ENCODE measurements at places on chromosomes 7 and 10. TPM values are rescaled to one million over a fixed set of nuclear protein-coding genes. Genes with fewer than 3 reads are reported as not detected.

The AKR1C8 gene
- not detected for total RNA-seq

GRCh38 chr10:8992009-8992408 lies 937.5 kb downstream of the GATA3 start:
- H3K4me3 ChIP-seq, result no peak overlapping the region
- no peaks in the 10 kb centered on the region for H3K36me3 ChIP-seq
- no peaks in the 10 kb centered on the region for H3K4me1 ChIP-seq

DNA sequence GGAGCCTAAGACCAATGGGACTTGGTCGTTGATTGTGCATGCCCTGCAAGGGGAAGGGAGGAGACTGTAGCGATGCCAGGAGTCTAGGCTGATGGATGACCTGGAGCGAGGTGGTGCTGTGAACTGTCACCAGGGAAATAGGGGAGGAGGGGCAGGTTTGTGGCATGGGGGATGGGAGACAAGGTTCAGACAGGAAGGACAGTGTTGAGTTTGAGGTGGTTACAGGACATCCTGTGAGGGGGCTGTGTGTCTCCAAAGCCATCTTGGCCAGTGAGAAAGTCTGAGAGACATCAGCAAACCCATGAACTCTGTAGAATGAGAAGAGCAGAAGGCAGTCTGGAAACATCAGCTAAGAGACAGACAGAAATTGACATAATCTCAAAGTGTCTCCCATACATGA lies 38.5 kb upstream of the KDM7A start:
- DNase-seq, result no peak
- no peak overlapping the region for H3K27ac ChIP-seq
- no peaks in the 10 kb centered on the region for H3K4me1 ChIP-seq
- H3K27me3 ChIP-seq, result no peaks in the 10 kb centered on the region
- no peak overlapping the region for H3K4me3 ChIP-seq

DNA sequence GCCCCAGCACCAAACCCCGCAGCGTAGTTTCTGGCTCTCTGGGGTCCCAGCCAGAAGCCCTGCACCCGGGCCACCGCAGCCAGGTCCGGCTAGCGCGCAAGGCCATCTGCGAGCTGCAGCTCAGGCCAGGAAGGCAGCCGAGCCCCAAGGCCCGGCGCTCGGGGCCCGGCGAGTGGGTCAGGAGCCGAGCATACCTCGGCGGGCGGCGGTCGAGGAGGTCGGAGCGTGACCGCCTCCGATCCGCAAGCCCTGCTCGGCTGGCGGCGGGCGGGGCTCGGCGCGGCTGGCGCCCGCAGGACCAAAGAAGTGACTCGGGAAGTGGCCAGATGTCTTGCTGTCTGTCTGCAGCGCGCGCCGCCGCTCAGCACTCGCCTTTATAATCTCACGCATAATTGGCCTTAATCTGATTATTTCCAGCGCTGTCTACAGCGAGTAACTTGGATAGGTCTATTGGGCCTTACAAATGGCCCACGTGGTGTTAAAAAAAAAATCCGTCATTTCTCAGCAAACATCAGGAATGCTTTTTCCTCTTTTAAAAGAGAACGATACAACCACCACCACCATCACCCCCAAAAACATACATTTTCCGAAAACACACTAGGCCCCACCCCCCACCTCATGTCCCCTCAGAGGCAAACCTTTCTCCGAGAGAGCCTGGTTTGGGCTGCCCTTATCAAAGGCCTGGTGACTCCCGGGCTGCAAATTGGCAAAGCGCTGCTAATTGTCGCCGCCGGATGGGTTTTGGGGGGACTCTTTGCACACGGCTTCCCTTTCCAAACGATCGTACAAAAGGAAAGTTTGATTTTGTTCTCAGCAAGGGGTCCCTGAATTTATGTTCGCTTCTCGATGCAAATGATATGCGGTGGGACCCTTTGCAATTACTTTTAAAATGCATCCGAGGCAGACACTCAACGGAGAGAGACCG lies at the start of gene DRGX:
TSS of gene DRGX (minus strand) at position 349 of the 925 bp plus-strand sequence. CDS start 649 bp downstream, outside the sequence.
- no peak within 1 kb of the TSS for H3K27ac ChIP-seq
- no peak for DNase-seq
- H3K36me3 ChIP-seq, result no peaks in the 10 kb centered on the region
- H3K27me3 ChIP-seq, result peaks cover 65% of the 10 kb centered on the region

DNA sequence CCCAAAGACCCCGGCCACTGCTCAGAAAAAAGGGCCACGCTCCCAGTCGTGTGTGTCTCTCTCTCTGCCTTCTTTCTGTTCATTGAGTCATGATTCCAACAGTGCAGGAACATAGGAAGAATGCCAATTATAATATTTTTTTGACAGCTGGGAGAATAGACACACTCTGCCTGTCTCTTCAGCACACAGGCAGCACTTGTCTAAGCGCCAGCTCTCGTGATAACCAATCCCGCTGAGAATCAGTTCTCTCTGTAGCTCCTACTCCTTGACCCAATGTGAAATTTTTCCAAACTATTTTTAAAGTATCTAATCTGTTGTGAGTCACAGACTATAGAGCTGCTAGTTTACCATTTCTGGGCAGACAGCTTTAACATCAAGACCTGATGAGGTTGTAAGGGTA lies 145.7 kb upstream of the RHEB start:
- no peaks in the 10 kb centered on the region for H3K36me3 ChIP-seq
- no peaks in the 10 kb centered on the region for H3K4me1 ChIP-seq
- DNase-seq, result peak; percentile 57

The NEUROD6 gene
- total RNA-seq, result not detected

DNA sequence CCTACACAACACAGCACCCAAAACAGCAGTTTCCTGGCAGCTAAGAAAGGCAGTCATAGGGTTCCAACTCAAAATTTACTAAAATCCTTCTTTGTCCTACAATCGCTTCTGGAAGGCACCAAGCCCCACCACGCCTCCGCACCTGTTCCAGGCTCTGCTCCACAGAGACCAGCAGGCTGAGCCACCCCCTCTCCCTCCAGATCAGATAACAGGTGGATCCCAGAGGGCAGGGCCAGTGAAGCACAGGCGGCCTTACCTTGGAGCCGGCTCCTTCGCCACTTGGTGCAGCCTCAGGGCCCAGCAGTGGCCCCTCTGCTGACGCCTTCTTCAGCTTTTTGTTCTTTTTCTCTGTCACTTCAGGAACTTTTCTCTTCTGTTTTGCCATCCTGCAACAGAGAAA lies 33.0 kb downstream of the ZFAND2A start:
- H3K27me3 ChIP-seq, result no peaks in the 10 kb centered on the region
- no peaks in the 10 kb centered on the region for H3K36me3 ChIP-seq
- peaks cover 14% of the 10 kb centered on the region for H3K4me1 ChIP-seq

GRCh38 chr10:103077491-103078308 lies 115.4 kb downstream of the NT5C2 start:
- no peak overlapping the region for H3K4me3 ChIP-seq
- peaks cover 28% of the 10 kb centered on the region for H3K36me3 ChIP-seq
- peak; percentile 15 for DNase-seq
- H3K27me3 ChIP-seq, result no peaks in the 10 kb centered on the region

The CYP3A7 gene
- total RNA-seq, result 3.0 TPM

DNA sequence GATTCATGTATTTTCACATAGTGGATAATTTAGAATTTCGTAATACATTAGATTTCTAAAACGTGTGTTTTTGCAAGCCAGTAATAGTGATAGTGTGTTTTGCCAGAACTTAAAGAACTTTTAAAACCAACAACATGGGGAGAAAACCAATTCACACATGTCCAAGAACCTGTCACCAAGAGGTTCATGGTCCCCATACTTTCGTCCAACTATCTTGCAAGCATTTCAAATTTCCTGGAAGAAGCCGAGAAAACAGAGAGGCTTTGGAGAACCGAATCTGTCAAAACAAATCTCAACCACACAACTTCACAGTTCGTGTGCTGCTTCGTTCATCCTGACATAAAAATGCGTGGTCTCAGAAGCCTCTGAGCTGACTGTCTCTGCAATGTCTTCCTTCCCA lies 31.9 kb downstream of the GFRA1 start:
- no peak for DNase-seq
- H3K4me1 ChIP-seq, result no peaks in the 10 kb centered on the region
- H3K27me3 ChIP-seq, result no peaks in the 10 kb centered on the region
- H3K36me3 ChIP-seq, result no peaks in the 10 kb centered on the region

GRCh38 chr7:139543801-139544603 lies 20.5 kb downstream of the CLEC2L start:
- no peak overlapping the region for H3K4me3 ChIP-seq
- H3K27ac ChIP-seq, result no peak overlapping the region
- peak; percentile 10 for DNase-seq
- H3K4me1 ChIP-seq, result no peaks in the 10 kb centered on the region
- H3K27me3 ChIP-seq, result no peaks in the 10 kb centered on the region

- H3K4me3 ChIP-seq, result peak within 1 kb of the TSS; percentile 41
- no peaks in the 10 kb centered on the region for H3K36me3 ChIP-seq
- no peaks in the 10 kb centered on the region for H3K4me1 ChIP-seq
- H3K27me3 ChIP-seq, result no peaks in the 10 kb centered on the region
- no peak within 1 kb of the TSS for H3K27ac ChIP-seq
Measured at GRCh38 chr7:129188372-129188891, at the start of gene SMO. Gene SMO (plus strand): TSS chr7:129188633. CDS start chr7:129189152, 519 bp downstream.

- no peak overlapping the region for H3K27ac ChIP-seq
- no peaks in the 10 kb centered on the region for H3K4me1 ChIP-seq
- H3K4me3 ChIP-seq, result no peak overlapping the region
- H3K36me3 ChIP-seq, result no peaks in the 10 kb centered on the region
- no peaks in the 10 kb centered on the region for H3K27me3 ChIP-seq
Measured at GRCh38 chr7:22094413-22095342, 149.0 kb upstream of the CDCA7L start.

GRCh38 chr7:20744954-20745446 lies 41.7 kb downstream of the SP8 start:
- no peaks in the 10 kb centered on the region for H3K27me3 ChIP-seq
- DNase-seq, result no peak
- no peak overlapping the region for H3K4me3 ChIP-seq
- no peak overlapping the region for H3K27ac ChIP-seq

DNA sequence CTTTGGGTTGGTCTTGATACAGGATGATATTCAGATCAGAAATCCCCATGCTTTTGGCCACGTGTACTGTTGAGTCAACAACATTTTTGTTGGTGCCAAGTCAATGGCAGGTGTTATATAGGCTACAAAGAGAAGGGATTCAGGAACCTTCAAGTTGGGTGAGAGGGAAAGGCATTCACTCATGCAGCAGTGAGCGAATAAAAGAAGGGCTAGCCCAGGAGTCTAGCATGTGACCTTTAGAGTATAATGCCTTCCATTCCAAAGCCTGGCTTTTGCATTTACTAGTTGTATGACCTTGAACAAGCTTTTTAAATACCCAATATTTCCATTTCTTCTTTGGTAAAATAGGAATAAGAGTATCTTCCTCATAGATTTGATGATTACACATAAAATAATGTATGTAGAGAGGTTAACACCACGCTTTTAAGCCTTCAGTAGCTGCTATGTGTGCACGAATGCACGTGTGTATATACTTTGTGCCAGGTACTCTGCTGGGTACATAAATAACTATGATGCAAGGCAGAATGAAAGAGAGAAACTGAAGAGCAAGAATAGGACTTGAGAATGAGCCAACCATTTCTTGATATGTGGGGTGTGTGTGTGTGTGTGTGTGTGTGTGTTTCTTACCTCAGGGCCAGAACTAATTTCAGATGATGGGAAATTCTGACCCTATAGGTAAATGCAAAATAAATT lies 163.6 kb downstream of the PDE1C start:
- no peaks in the 10 kb centered on the region for H3K4me1 ChIP-seq
- H3K36me3 ChIP-seq, result no peaks in the 10 kb centered on the region
- DNase-seq, result no peak
- H3K27ac ChIP-seq, result no peak overlapping the region
- H3K27me3 ChIP-seq, result no peaks in the 10 kb centered on the region

DNA sequence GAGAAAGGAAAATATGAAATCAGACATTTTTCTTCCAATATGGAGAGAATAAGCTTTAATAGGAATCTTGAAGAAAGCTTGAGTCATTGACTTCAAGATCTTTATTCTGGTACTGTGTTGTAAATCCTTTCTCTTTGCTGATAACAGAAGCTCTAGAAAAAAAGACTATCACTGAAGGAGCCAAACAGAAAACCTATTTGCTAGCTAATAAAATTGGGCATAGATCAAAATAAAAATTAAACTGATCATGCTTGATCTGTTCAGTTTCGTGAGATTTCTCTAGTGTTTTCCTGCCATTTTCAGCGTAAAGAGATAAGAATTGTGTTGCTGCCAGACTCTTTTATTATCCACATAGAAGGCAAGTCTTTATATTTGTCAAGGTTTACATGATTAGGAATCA lies 1.5 kb upstream of the GHITM start:
- H3K27me3 ChIP-seq, result no peaks in the 10 kb centered on the region
- H3K27ac ChIP-seq, result no peak overlapping the region
- peaks cover 17% of the 10 kb centered on the region for H3K4me1 ChIP-seq
- no peaks in the 10 kb centered on the region for H3K36me3 ChIP-seq
- H3K4me3 ChIP-seq, result no peak overlapping the region
- no peak for DNase-seq

The KCNH2 gene
- total RNA-seq, result 3.8 TPM

The CPN1 gene
- total RNA-seq, result not detected

The SFRP4 gene
- 13.0 TPM for total RNA-seq

The RPEL1 gene
- total RNA-seq, result not detected

GRCh38 chr10:80694930-80695329 lies 157.2 kb downstream of the SH2D4B start:
- H3K27ac ChIP-seq, result no peak overlapping the region
- no peaks in the 10 kb centered on the region for H3K4me1 ChIP-seq
- DNase-seq, result no peak
- no peaks in the 10 kb centered on the region for H3K27me3 ChIP-seq

DNA sequence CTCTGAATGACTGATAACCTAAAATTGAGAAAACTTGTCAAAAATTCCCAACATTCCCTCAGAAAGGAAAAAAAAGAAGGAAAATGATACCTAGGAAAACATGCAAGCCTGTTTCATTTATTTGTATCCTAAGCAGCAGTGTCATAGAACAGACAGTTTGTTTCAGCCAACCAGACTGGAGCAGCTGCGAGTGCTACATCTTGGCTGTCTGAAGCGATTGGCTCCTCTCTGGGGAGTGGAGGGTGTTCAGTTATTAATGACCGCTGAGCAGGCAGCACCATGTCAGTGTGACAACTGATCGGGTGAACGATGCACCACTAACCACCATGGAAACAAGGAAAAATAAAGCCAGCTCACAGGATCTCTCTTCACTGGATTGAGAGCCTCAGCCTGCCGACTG lies at the start of gene LRRN3:
TSS of gene LRRN3 (plus strand) at position 282 of the 400 bp plus-strand sequence. CDS start 31,646 bp downstream, outside the sequence.
- no peaks in the 10 kb centered on the region for H3K36me3 ChIP-seq
- no peaks in the 10 kb centered on the region for H3K27me3 ChIP-seq
- peaks cover 26% of the 10 kb centered on the region for H3K4me1 ChIP-seq
- peak; percentile 90 for DNase-seq
- H3K27ac ChIP-seq, result no peak within 1 kb of the TSS
- H3K4me3 ChIP-seq, result peak within 1 kb of the TSS; percentile 68

The AZGP1 gene
- 2.2 TPM for total RNA-seq

GRCh38 chr10:83990126-83990525 lies 149.2 kb upstream of the GHITM start:
- no peak overlapping the region for H3K4me3 ChIP-seq
- no peak for DNase-seq
- no peaks in the 10 kb centered on the region for H3K27me3 ChIP-seq
- H3K36me3 ChIP-seq, result no peaks in the 10 kb centered on the region
- H3K4me1 ChIP-seq, result no peaks in the 10 kb centered on the region
- no peak overlapping the region for H3K27ac ChIP-seq

GRCh38 chr10:19041171-19041570 lies 7.4 kb upstream of the MALRD1 start:
- no peaks in the 10 kb centered on the region for H3K4me1 ChIP-seq
- no peaks in the 10 kb centered on the region for H3K27me3 ChIP-seq
- no peaks in the 10 kb centered on the region for H3K36me3 ChIP-seq
- H3K4me3 ChIP-seq, result no peak overlapping the region
- no peak overlapping the region for H3K27ac ChIP-seq
